ENCODE measurements at places on chromosomes 4 and X. TPM values are rescaled to one million over a fixed set of nuclear protein-coding genes. Genes with fewer than 3 reads are reported as not detected.

Gene HTR2C
- total RNA-seq = not detected

Gene ELK1
- total RNA-seq = 26.9 TPM

Gene TEX13D
- total RNA-seq = not detected

Gene TEX11
- 2.0 TPM for total RNA-seq

DNA sequence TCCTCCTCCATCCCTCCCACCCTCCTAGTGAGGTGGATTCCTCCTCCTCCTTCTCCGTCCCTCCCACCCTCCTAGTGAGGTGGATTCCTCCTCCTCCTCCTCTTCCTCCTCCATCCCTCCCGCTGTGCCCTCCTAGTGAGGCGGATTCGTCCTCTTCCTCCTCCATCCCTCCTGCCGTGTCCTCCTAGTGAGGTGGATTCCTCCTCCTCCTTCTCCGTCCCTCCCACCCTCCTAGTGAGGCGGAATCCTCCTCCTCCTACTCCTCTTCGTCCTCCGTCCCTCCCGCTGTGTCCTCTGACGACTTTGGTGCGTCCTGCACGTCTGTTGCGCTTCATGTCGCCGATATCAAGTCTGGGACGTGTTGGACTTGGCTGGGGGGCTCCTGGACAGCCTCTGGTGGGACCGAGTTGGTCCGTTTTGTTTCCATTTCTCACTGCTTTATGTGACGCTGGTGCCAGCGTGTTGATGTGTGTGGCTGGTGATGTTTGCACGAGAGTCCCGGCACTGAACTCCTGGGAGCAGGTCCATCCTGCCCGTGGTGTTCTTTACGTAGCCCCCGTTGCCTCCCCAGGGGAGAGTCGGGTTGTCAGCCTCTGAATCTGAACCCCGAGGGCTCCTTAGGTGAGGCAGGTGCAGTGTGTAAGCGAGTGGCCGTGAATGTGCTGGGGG, 5.4 kb downstream of the AKAP17A start:
- no peak for DNase-seq

GRCh38 chrX:16445166-16445752, 204.7 kb upstream of the S100G start:
- DNase-seq = peak; percentile 16

- DNase-seq = peak; percentile 25
Measured at GRCh38 chrX:113929004-113929403, 654.9 kb upstream of the HTR2C start.

GRCh38 chrX:39475372-39475771, 622.4 kb downstream of the BCOR start:
- DNase-seq = no peak

DNA sequence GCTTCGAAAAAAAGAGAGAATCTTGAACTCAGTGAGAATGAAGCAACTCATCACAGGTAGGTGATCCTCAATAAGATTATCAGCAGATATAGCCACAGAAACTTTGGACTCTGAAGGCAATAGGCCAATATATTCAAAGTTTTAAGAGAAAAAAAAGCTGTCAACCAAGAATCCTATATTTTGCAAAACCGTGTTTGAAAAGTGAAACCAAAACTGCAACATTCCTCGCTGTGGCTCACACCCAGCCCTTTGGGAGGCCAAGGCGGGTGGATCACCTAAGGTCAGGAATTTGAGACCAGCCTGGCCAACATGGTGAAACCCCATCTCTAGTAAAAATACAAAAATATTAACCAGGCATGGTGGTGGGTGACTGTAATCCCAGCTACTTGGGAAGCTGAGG, 22.8 kb downstream of the MAD2L1 start:
- DNase-seq = no peak

GRCh38 chr4:123444290-123444731, 47.7 kb downstream of the SPRY1 start:
- peak; percentile 60 for DNase-seq

DNA sequence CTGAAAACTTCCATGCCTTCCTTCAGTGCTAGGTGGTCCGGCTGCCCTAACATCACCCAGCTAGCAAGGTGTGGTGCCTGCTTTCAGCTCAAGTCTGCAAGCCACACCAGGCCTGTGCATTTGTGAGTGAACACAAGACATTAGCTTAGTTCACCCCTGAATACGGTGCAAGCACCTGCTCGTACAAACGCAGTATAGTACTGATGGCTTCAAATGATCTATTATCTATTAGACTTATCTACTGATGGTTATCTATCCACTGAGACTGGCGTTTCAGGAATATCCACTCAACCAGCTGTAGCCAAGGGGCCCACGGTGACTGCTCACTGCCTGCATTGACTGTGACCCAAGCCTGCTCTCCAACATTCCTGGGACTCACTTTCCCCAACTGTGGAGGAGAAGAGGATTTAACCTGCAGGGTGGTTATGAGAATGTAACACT, 155.9 kb downstream of the SHOX start:
- DNase-seq = no peak

GRCh38 chrX:150842198-150842685, 56.2 kb downstream of the CD99L2 start:
- DNase-seq = no peak

- DNase-seq = peak; percentile 53
Measured at GRCh38 chrX:154002215-154002719, 17.4 kb downstream of the IRAK1 start.

DNA sequence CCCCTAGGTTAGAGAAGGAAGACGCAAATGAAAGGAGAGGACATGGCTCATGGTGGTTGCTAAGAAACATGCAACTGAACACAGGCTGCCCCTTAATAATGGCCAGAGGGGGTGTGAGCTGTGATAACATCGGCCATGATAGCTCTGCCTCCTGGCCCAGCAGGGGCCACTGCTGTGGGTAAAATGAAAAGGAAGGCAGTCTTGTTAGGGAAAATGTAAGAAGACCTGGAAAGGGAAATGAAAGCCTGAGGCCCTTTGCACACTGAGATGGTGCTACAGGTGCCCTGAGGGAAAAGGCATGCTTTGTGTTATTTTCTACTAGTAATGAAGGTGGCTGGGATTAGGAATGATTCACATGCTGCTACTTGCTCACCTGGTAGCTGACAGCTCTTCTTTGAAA, 123.6 kb upstream of the MID1 start:
- DNase-seq = no peak

All from left colon (tissue), 2 donors.